Mucosa of gallbladder (tissue), 1 donor: ENCODE measurements at places on chromosomes 13 and 19.

DNA sequence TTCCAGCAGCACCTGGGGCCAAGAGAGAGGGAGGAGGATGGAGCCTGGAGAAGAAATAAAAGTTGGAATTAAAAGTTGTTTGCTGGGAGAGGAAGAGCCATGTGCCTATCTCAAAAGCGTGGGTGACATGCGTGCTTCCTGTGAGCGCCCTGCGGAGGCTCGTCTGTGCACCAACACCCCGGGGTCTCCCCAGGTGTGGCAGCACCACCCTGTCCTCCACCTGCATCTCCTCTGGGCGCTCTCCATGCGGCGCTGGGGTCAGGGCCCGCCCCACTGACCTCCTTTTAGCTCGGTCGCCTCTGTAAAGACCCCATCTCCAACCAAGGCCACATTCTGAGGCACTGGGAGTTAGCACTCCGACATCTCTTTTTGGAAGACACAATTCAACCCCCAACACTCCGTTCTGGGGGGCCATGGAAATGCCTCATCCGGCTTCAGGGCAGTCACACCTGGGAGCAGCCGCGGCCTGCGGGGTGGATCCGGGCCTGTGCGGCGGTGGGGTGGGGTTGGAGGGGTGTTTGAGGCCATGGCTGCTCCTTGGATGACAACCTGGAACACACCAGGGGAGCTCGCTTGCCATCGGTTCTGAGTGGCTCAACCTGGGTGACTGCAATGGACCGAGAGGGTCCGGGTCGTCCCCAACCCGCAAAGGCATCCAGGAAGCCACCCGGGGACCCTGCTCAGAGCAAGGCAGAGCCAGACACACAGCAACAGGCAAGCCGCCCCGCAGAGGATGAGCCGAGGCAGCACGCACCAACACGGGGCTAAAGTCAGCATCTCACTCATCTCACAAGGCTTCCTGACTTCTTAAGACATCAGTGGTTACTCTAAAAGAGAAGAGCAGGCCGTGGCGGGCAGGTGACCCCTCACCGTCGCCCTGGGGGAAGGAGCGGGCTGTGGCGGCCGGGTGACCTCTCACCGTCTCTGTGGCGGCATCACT is 79.4 kb upstream of the MCF2L start:
- DNase-seq, result no peak

GRCh38 chr13:24610956-24611355 is 69.3 kb upstream of the ATP12A start:
- no peak for DNase-seq

- DNase-seq, result no peak
These were observed 933.9 kb downstream of the DIAPH3 start for GRCh38 chr13:59229861-59230260.

GRCh38 chr13:101301053-101301452 is 115.3 kb downstream of the NALCN start:
- DNase-seq, result no peak

- no peak for DNase-seq
These were observed 194.1 kb downstream of the TDRD3 start for GRCh38 chr13:60590800-60591747.

DNA sequence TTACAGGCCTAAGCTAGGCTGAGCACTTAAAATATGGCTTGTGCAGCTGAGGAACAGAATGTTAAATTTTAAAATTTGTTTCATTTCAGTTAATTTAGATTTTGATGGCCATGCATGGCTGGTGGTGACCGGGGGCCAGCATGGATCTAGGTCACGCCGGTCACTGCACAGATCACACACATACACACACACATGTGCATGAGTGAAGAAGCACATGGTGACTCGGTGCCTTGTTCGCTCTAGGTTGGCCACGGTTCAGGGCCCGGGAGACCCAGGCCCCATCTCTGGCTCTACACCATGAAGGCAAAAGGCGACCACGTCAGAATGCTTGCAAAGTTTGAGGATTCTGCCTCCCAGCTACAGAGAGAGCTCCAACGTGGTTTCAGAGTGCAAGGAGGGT is 28.0 kb downstream of the ZFR2 start:
- no peak for DNase-seq

DNA sequence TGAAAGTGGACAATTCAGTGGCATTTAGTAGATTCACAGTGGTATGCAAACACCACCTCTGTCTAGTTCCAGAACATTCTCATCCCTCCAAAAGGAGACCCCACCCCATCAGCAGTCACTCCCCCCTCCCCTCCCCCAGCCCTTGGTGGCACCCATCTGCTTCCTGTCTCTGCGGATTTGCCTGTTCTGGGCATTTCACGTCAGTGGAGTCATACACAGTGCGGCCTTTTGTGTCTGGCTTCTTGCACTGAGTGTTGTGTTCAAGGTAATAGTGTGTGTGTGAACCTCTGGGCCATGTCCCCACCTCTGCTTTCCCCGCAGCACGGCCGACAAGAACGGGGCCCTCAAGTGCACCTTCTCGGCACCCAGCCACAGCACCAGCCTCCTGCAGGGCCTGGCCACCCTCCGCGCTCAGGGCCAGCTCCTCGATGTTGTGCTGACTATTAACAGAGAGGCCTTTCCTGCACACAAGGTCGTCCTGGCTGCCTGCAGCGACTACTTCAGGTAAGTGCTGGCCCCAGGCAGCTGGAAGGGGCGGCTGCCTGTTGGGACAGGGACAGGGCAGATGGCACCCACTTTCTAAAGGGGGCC is 19.4 kb upstream of the CRTC1 start:
- no peak for DNase-seq

GRCh38 chr19:46088101-46088500 is 36.4 kb downstream of the IGFL3 start:
- no peak for DNase-seq

DNA sequence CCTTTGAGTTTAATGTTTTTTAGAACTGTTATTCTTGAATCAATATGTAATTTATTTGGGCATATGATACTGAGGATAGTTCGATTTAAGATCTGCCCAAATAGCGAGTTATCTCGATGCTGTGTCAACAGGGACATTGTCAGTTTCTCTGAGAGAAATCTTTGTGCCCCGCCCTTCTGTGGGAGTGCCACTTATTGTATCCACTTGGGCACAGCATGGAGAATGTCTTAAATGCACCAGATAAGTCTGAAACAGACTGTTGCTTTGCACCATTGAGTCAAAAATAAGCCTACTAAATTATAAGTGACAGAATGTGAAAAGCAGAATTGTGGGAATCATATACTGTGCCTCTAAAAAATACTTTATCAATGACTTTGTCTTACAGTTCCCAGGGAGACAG is 45.6 kb downstream of the RNASEH2B start:
- no peak for DNase-seq

- DNase-seq, result no peak
These were observed 2.3 kb downstream of the ZSCAN5A start for GRCh38 chr19:56312342-56312741.

DNA sequence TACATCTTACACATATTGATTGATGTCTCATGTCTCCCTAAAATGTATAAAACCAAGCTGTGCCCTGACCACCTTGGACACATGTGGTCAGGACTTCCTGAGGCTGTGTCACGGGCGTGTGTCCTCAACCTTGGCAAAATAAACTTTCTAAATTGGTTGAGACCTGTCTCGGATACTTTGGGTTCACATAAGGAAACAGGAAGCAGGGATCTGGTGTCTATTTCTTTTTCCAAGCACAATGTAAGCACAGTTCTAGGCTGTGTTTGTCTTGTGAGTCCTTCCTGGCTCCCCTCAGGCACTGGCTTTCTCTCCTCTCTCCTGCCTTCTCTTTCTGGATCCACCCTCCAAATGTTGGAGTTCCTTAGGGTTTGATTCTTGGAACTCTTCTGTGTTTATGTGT is 27.6 kb upstream of the TPT1 start:
- DNase-seq, result no peak

- peak; percentile 18 for DNase-seq
These were observed 780 bp upstream of the GTF2F2 start for GRCh38 chr13:45119469-45119990.

DNA sequence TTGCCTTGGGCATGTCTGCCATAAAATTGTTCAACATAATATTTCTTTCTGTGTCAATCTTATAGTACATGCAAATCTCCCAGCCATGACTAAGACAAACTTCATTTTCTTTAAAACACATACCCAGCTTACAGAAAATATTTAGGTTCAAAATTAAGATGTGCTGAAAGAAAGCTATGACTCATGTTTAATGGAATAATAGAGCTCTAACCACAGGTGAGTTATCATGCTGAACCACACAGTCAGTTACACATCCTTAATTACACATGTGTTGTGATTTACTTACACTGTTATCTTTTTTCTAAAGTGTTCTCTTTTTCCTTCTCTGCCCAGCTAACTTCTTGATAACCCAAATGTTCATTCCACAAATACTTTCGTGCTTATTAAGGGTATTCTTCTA is 1831.2 kb downstream of the OLFM4 start:
- no peak for DNase-seq

DNA sequence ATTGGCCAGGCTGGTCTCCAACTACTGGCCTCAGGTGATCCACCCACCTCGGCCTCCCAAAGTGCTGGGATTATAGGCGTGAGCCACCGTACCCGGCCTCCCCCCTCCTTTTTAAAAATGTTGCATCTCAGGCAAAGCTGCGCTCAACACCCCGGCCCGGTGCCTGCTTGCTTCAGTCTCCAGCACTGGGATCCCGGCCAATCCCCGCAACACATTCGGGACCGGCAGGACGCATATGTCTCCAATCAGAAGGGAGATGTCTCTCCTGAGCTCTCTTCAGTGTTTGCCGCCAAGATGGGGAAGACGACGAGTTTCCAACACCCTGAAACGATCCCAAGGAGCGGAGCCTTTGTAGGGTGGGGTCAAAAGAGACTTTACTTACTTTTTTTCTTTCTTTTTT is 16.1 kb downstream of the GNG7 start:
- no peak for DNase-seq

DNA sequence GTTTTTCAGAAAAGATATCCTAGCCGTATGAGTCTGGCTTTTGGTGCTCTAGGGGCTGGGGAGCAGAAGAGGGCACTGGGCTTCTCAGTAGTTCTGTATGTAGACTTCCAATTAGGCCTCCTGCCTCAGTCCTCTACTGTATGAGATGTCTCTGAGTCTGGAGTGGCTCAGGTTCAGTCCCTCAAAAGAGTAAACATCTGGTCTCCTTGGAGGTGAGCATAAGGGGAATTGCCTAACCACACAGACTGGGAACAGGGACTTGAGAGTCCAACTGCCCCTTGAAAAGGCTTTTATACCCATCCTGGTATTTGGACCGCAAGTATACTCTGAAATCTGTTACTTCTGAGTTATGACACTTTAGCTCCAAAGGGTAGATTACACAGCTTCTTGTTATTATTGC is 214.5 kb downstream of the TDRD3 start:
- DNase-seq, result no peak

- DNase-seq, result no peak
These were observed 1.8 kb upstream of the FBN3 start for GRCh38 chr19:8150998-8151766.

DNA sequence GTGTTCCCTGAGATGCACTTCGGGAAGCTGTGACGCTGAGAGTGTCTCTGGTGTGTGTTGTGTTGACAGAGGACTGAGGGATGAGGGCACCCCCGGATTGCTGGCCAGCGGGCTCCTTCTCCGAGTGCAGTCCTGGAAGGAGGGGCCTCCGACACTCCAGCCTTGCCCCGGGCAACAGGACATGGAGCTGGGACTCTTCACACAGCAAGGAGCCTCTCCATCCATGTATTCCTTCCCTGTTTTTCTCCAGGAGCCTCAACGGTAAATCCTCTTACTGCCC is 61.3 kb downstream of the SOX1 start:
- DNase-seq, result no peak

- DNase-seq, result no peak
These were observed 259.9 kb downstream of the TBC1D4 start for GRCh38 chr13:75222031-75222430.

- no peak for DNase-seq
These were observed 19.8 kb upstream of the ZNF91 start for GRCh38 chr19:23415034-23415433.

DNA sequence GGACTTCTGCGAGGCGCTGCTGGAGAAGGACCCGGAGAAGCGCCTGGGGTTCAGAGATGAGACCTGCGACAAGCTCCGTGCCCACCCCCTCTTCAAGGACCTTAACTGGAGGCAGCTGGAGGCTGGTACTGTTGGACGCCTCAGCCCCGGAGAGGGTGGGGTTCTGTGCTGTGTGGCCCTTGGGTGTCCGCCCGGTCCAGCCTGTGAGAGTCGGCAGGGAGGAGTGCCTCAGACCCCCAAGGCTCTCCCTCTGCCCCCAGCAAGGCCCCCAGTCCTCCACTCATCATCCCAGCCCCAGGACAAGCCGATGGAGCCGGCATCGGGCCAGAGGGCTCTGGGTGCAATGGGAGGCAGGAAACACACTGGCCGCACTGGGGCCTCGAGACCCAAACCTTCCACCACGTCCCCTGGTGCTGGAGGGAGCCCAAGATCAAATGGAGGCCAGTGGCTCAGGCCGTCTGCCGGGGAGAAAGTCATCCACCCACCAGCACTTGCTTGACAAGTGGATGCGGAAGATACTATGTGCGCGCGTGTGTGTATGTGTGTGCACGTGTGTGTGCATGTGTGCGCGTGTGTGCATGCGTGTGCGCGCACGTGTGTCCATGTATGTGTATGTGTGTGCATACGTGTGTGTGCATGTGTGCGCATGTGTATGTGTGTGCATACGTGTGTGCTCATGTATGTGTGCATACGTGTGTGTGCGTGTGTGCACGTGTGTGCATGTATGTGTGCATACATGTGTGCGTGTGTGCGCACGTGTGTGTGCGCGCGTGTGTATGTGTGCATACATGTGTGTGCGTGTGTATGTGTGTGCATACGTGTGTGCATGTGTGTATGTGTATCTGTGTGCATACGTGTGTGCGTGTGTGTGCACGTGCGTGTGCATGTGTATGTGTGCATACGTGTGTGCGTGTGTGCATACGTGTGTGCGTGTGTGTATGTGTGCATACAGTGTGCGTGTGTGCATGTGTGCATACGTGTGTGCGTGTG is 25.8 kb upstream of the TMEM255B start:
- no peak for DNase-seq

DNA sequence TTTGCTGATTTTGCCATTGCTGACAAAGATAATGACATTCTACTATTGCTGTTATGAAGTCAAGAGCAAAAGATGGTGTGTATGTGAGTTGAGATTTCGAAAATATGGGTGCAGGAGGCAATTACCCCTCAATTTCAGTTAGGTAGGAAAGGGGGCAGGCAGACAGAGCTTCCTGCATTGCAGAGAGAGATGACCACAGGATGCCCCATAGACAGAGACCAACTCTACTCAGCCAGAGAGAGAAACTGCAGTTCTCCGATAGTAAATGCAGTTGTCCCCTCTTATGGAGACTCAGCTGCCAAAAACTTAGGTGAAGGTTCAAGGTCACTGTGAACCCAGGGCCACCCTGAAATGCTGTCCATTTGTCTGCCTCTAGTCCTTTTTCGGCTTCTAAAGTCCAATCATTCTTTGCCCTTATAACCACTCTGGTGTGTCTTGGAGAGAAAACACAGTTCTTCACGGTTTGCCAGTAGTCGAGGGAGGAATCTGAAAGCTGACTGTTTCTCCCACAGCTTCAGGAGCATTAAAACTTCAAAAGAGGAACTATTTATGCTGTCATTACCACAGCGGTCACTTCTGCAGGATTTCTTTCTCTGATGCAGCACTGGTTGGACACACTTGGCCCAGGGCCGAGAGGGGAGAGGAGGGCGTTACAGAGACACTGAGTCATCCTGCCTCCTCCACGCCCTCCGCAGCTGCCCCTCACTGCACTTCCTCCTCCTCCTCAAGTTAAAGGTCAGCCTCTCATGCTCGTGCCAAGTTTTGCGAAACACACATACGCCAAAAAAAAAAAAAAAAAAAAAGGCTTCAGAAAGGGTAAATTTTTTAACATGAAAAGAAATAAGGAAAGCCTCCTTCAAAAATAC is 264.3 kb downstream of the FOXO1 start:
- peak; percentile 95 for DNase-seq

- no peak for DNase-seq
These were observed 957 bp downstream of the NUMBL start for GRCh38 chr19:40689339-40690049.
